ENCODE measurements at places on chromosomes 2 and 18.

- no peak for DNase-seq
These were observed 131.5 kb downstream of the CAPN13 start for GRCh38 chr2:30675758-30676157.

- peak; percentile 13 for DNase-seq
These were observed 78.3 kb upstream of the FZD5 start for GRCh38 chr2:207847807-207848544.

GRCh38 chr18:38792731-38793130, 1227.1 kb upstream of the CELF4 start:
- DNase-seq: no peak

DNA sequence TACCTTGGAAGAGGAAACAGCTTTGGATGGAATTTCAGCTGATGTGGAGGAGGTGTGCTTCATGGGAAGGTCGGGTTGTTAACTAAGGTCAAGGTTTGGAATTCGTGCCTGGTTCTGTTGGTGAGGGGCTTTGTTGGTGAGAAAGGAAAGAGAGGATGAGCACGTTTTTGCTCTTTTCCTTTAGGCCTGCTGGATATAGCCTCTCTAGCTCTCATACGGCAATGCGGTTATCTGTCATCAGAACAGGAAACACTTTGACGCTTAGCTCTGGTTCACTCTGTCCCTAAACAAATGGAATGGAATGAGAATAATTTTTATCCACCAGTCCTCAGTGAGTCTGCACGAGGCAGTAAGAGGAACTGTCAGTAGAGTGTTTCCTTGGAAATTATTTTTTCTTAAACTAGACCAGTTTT, 169.7 kb upstream of the NOSTRIN start:
- DNase-seq: no peak

GRCh38 chr2:144824306-144825080, 304.6 kb upstream of the ZEB2 start:
- DNase-seq: no peak

- peak; percentile 67 for DNase-seq
These were observed 209.6 kb downstream of the SLC8A1 start for GRCh38 chr2:40242315-40242714.

- DNase-seq: no peak
These were observed 57.0 kb upstream of the CYRIA start for GRCh38 chr2:16722677-16723076.

DNA sequence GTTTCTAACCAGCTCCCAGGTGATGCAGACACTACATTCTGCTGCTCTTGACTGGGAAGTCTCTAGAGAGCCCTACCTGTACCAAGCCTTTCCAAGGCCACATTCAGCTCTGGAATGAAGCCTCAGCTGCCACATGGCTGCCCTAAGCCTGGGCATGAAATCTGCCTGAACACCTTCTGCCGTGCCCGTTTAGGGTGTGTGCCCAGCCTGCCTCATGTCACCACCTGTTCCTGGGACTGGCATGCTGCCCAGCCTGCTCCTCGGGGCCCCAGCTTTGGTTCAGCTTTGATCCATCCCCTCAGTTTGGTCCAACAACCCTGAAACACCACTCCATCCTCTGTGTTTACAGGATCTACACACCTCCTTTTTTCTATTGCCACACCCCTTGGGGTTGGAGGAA, 210.9 kb downstream of the L3MBTL4 start:
- no peak for DNase-seq

DNA sequence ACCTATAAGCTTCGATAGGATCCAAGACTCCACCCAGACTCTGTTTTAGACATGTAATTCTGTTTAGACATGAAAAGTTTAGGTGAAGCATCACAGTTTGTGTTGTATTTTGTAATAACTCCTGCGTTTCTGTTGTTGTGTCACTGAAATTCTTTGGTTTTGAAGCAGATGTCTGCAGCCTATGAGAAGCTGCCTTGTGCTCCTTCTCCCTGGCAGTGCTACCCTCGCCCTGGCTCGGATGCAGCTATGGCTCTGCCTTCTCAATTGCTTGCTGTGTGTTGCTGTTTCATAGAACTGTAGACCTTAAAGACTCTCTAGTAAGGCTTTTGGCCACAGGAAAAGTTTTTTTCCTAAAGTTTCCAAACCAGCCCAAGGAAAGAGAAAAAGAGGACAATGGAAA, 40.2 kb upstream of the ZNF638 start:
- no peak for DNase-seq

DNA sequence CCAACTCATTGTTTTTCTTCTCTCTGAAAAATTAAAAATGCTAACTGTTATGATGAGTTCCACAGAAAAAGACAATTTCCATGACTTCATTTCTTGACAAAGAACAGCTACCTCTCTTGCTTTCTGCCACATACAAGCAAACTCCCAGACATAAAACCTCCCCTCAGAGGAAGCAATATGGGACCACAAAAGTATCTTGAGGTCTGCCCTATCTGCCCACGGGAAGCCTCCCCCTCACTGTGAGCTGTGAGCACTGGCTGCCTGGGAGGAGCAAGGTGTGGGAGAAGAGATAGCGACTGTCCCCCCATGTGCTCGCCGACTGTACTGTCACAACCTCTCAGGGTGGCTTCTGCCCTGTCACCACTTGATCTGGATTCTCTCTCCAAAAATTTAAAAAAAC, 69.7 kb upstream of the NRP2 start:
- no peak for DNase-seq

DNA sequence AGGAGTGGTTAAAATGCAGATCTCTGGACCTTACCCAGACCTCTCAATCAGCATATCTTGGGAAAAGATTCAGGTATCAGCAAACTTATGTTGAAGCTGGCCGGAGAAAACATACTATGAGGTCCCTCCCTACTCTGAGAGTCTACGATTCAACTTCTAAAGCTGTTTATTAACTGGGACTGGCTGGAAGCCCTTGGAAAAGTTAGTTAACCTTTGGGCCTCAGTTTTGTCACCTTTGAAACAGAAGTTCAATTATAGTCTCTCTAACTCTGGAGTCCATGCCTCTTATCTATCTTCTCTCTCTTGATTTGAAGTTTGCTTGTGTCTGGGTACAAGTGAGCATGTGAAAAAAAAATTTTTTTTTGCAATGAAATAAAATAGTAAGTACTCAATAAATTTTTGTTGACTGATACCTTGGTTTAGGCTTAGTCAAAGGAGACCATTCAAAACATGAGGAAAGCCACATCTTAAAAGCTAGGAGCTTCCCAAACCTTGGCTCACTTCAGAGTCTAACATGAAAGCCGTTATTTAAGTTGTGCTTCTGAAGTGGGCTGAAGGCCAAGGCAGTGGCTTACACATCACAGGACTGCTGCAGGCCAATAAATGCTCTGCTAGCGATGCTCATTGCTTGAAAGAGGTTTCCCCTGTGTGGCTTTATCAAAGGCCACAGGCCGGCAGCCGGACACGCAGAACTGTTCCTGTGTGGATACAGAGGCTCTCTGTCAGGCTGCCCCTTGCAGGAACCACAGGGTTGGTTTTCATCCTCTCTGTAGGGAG, 110.6 kb upstream of the FAM136A start:
- no peak for DNase-seq

- DNase-seq: peak; percentile 1
These were observed 47.5 kb downstream of the INHBB start for GRCh38 chr2:120393456-120393855.

DNA sequence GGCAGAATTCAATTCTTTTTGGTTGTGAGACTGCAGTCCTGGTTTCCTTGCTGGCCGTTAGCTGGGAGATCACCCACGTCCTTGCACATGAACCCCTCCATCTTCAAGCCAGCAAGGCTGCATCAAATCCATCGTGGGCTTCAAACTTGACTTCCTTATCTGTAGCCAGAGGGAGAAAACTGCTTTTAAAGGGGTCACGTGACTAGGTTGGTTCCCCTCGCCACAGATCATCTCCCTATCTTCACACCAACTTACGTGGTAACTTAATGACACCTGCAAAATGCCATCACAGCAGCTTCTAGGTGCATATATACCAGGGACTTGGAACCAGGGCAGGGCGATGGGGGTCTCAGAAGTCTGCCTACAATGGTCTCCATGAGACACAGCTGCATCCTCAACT, 169.5 kb downstream of the MTCL1 start:
- no peak for DNase-seq

GRCh38 chr2:68854476-68854875, 16.7 kb downstream of the BMP10 start:
- DNase-seq: no peak

- no peak for DNase-seq
These were observed 106.9 kb downstream of the LIPG start for GRCh38 chr18:49668574-49669275.

- DNase-seq: no peak
These were observed 78.3 kb downstream of the POU3F3 start for GRCh38 chr2:104932243-104932642.

GRCh38 chr18:4357579-4357978, 97.5 kb downstream of the DLGAP1 start:
- no peak for DNase-seq

DNA sequence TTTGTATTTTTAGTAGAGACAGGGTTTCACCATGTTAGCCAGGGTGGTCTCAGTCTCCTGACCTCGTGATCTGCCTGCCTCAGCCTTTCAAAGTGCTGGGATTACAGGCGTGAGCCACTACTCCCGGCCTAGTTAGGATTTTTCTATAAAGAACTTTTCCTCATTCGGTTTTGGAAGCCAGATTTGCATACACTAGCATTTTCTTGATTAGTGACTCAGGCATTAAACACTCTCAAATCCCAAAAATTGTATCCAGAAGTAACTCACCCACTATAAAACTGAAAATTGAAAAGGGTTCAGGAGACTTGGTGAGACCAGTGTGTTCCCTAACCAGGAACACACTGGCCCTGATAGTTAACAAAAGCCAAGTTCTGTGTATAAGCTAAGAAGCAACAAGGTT, 25.2 kb downstream of the EIF2AK3 start:
- no peak for DNase-seq

GRCh38 chr18:28110924-28111323, 66.0 kb downstream of the CDH2 start:
- DNase-seq: no peak

DNA sequence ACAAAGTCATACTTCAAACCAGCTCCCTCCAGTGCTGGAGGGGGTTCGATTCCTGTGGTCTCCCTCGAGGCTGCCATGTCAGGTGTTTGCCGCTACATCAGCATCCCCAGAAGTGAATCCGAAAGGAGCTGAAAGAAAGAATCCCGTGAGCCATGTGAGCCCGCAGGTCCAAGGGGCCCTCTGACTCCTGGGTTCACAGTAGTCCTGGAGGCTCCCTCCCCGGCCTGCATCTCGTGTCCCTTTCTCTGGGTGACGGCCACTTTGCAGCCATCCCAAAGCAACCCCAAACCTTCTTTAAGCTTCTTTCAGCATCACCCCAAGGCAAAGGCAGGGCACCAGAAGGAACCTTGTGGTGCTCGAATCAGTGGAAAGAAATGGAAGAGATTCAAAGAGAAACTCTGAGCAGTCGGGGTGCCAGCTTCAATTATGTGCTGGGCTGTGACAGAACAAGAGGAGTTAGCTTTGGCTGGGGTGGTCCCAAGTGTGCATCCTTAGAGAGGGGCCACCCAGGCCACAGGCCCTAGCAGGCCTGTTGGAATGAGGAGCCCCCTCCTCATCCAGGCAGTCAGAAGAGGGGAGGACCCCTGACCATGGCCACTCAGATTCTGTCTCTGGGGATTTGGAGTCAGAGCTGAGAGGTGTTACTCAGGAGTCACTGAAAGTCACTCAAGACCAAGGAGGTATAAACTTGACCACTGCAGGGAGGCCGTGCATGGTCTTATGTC, 59.7 kb downstream of the CIB4 start:
- DNase-seq: no peak

DNA sequence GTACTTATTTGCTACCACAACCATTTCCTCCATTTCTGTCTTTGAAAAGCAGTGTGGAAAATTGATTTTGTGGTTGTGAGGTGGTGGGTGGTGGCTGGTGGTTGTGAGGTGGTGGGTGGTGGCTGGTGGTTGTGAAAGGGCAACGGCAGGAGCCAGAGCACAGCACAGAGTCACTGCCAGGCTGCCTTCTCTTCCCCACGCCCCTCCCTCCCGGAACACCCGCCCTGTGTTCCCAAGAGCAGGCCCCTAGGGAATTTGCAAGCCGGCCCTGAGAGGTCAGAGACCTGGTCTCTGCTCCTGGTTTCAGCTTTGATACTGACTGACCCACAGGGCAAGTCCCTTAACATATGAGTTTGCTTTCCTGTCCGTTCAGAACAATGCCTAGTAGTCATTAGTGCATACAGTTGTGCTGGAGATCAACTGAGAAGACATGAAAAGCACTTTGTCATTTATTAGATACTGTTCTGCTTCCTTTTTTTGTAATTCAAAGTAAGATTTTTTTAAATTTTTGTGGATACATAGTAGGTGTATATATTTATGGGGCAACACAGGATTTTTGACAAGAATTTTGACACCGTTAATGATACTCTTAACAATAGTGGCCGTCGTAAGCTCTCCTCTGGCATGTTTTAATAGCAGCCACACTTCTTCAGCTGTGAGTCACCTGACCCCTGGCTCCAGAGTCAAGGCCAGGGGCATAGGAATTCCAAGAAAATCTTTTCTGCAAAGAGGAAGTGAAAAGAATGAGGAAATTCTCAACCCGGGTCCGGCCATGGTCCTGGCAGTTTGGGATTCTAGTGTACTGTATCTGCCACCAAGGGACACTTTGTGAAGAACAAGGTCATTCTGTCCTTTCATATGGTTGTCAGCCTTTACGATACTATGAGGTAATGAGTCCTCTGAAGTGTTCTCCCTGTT, 53.2 kb downstream of the ITGA6 start:
- DNase-seq: peak; percentile 12

GRCh38 chr2:137888845-137889244, 75.4 kb upstream of the HNMT start:
- peak; percentile 77 for DNase-seq

GRCh38 chr2:18149660-18150246, 271.3 kb downstream of the KCNS3 start:
- no peak for DNase-seq

DNA sequence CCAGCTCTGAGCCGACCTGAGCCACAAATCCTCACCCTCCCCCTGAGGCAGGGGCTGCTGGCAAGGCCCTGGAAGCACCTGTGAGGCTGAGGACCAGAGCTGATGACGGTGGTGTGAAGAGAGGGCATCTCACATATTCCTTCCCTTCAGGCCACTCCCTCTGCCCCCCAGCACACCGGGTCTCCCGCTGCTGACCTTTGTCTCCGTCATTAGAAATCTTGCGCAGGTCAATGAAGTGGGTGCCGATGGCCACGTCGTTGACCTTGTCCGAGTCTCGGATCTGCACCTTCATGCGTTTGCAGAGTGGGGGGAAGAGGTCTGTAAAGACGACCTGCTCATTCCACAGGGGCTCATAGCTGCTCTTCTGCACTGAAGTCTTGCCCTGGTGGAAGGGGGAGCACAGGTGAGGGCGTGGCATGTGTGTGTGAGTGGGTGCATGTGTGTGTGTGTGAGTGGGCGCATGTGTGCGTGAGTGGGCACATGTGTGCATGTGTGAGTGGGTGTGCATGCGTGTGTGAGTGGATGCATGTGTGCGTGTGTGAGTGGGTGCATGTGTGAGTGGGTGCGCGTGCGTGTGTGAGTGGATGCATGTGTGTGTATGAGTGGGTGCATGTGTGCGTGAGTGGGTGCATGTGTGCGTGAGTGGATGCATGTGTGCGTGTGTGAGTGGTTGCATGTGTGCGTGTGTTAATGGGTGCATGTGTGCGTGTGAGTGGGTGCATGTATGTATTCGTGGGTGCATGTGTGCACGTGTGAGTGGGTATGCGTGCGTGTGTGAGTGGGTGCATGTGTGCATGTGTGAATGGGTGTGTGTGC, 4.5 kb upstream of the OTOF start:
- no peak for DNase-seq

Measured in HAP-1 (cell line).